ENCODE measurements at places on chromosomes 4 and X. TPM values are rescaled to one million over a fixed set of nuclear protein-coding genes. Genes with fewer than 3 reads are reported as not detected.

Gene SPATA4
- 0.93 TPM for total RNA-seq

Gene TLR3
- total RNA-seq: 2.7 TPM

Gene HSFX3
- total RNA-seq: not detected

Gene SUPT20HL2
- not detected for total RNA-seq

Gene HSFX4
- not detected for total RNA-seq

Gene EVC2
- total RNA-seq: 10.8 TPM

Gene ZNF41
- total RNA-seq: 17.4 TPM

Gene ZNF595
- 42.6 TPM for total RNA-seq

Gene KLHL15
- 33.3 TPM for total RNA-seq

Gene TMEM47
- total RNA-seq: 86.8 TPM

Gene SLC10A4
- 3.1 TPM for total RNA-seq
